ENCODE measurements at places on chromosomes 7 and 10.

DNA sequence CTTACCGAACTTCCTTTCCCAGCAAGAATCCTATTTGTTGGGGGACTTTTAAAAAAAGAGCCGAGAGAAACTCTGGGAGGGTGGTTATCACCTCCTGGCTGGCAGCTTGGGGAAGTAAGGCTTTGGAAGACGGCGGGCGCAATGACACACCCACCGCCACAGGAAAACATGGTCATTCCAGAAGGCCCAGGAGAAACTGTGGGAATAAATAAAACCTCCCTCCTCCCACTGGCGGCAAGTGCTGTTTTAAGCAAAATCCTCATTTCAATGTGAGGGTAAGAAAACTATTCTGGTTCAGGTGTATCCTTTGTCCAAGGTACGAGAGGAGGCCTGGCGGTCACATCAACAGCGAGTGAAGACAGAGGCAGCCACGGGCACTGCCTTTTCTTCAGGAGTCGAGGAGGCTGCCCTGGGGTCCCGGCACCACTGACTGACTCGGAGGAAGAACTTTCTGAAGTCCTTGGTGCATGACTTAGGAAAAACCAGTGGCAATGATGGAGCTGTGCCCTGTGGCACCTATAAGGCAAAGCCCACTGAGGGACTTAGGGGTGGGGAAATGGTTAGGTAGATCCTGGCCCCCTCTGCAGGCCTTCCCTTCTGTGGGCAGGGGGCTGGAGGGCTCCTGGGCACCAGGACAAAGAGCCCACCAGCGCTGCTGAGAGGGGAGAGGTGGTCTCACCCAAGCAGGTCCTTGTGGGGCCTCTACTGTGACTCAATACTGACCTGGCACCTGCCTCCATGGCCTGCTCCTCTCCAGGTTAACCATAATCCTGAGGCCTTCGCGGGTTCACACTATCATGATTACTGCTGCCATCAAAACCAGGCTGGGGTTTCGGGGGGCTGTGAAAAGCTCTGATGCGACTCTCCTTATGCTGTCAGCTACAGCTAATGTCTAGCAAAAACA, 21.4 kb downstream of the DNAJB12 start:
- DNase-seq = no peak

GRCh38 chr10:20713420-20713819, 183.7 kb downstream of the NEBL start:
- no peak for DNase-seq

- DNase-seq = no peak
Observed at GRCh38 chr10:43078175-43078985, 1.5 kb downstream of the RET start.

DNA sequence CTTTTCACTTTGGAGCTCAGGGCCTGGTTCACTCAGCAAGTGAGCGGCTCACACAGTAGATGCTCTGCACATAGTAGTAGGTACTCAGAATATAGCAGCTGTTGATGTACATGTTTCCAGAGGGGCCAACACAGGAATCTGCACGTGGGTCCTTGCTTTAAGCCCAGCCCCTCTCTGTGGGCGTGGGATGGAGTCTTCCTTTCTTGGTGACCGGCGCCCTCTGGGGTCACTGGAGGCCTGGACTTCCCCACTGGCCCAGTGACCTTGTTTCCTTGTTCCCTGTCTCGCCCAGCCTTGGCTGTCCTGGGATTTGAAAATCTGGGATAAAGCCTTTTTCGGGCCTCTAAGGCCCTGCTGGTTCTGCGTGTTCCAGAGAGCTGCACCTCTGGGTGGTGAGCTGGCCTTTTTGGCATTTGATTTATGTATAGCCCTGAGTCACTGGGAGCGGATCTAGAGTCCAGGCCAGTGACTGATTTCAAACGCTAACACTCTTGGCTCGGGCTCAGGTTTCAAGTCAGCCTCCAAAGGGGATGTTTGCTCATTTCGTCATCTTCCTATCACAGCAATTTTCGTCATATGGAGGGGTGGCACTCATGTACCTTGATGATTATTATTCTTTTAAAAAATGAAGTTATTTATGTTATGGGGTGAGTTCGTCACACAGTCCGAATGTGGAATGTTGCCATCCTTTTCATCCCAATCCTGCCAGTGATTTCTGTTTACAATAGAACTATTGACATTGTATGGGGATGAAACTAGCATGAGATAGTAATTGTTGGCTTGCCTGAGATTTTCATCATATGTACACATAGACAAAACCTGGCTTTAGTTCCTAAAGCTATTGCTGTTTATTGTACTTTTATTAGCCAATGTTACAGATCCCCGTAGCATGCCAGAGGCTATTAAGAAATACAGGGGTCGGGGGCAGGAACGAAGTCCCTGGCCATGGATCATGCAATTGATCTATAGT, 65.5 kb downstream of the CUX1 start:
- peak; percentile 100 for DNase-seq

GRCh38 chr10:32381165-32381564, 34.2 kb upstream of the EPC1 start:
- DNase-seq = no peak

DNA sequence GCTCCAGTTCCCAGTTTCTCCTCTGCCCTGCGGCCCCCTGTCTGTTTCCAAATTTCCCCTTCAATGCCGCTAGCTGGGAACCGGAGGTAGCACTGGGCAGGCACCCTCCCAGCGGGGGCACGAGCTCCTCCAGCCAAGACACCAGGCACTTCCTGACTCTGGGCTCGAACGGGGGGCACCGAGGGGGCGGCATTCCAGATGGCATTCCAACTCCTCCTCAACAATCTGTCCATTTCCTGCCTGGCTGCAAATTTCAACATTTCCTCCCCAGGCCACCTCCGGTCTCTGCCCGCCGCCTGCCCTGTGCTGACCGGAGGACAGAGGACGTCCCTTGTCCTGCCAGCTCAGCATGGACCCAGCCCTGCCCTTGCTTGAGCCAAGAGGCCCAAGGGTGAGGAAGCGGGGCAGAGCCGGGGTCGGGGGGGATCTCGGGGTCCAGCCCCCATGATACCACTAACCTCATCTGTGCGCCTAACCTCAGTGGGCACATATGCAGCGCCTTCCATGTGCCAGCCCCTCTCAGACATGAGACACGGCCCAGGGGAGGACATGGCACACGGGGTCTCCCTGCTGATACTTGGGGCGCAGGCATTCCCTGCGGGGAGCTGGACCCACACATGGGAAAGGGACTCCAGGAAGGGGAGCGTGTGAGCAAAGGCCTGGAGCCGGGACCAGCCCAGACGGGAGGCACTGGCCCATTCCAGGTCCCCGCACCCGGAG, 58.0 kb downstream of the PDGFA start:
- DNase-seq = peak; percentile 25

GRCh38 chr7:1622441-1622840, 47.6 kb upstream of the ELFN1 start:
- DNase-seq = no peak

GRCh38 chr10:114821915-114822443, 399 bp downstream of the FHIP2A start:
- peak; percentile 35 for DNase-seq

GRCh38 chr10:25974897-25975459, 40.9 kb downstream of the MYO3A start:
- DNase-seq = no peak

- DNase-seq = no peak
Observed at GRCh38 chr10:114431414-114432135, 27.3 kb upstream of the AFAP1L2 start.

GRCh38 chr7:30920021-30920583, 8.4 kb downstream of the AQP1 start:
- no peak for DNase-seq

- DNase-seq = peak; percentile 74
Observed at GRCh38 chr7:128742206-128742605, 3.0 kb downstream of the CALU start.

GRCh38 chr7:77335581-77335980, 80.6 kb downstream of the GSAP start:
- DNase-seq = no peak

DNA sequence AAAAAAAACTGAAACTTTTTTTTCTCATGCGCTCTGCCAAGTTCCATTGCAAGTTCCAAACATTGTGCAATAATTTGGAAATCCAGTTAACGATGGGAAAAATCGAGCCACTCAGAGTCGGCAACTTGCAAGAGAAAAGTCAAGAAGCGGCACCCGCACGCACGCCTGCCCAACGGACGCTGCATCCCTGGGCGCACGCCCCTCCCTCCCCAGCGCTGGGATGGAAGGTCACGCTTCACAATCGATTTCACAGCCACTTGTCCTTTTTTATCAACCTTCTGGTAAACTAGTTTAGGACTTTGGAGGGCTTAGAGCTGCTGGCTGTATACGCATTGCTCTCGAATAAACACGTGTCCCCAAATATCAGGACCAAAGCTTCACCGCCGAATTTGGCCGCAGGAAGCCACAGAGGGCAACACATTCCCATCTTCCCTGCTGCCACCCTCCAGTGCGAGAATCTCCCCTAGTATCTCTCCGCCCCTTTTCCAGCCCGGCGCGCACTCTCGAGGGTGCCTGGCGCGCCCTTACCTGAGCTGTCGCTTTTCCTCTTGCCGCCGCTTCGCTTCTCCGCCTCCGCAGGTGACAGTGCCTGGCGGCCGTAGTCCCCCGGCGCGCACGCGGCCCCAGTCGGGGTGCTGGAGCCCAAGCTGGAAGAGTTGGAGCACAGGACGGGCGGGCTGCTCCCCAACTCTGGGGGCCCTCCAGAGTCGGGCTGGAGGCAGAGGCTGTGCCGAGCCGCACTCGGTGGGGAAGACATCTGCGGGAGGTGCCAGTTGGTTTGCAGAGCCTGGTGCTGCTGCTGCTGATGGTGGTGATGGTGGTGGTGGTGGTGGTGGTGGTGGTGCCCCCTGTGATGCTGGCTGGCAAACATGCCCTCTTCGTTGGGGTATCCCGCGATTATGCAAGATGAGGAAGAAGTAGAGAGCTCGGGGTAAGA, 857 bp downstream of the MEOX2 start:
- DNase-seq = peak; percentile 58

DNA sequence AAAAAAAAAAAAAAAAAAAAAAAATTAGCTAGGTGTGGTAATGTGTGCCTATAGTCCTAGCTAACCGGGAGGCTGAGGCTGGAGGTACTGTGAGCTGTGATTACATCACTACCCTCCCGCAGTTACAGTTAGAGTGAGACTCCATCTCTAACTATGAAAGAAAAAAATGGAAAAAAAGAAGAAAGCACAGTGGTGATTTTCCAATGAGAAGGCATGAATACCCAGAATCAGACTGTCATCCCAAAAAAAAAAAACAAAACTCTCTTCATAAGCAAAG, 269.9 kb upstream of the MKLN1 start:
- peak; percentile 50 for DNase-seq

DNA sequence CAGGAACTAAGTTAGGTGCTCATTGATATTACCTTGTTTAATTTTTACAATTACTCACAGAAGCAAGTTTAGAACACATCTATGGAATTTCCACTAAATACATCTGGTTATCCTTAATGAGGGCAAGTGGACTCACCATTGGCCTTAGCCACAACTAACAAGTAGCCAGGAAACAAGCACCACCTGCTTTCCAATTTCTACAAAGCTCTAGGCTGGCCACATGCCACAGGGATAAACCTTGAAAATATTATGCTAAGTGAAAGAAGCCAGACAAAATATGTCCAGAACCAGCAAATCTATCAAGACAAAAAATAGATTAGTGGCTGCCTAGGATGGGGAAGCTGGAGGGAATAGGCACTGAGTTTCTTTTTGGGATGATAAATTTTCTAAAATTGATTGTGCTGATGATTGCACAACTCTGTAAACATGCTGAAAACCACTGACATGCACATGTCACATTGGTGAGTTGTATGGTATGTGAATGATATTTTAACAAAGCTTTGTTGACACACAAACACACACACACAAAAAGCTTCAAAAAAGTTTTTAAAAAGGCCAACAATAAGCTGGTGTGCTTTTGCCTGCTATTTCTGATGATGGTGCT, 179.4 kb downstream of the CPEB3 start:
- DNase-seq = no peak

DNA sequence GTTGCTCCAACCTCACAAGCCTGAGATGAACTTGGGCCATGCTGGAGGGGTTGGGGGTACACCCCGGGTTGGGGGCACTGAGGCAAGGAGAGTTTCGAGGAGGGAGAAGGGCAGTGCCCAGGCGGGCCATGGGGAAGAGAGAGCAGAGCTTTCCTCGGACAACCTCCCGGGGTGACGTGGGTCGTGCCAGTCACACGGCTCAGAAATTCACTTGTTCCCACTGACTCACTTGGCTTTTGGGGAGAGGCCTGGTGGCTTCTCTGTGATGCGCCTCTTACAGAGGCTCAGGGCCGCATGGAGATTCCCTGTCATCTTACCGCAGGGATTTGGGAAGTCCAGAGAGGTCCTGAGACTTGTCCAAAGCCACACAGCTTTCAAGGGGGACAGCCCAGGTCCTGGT, 2.9 kb downstream of the LAT2 start:
- DNase-seq = no peak

DNA sequence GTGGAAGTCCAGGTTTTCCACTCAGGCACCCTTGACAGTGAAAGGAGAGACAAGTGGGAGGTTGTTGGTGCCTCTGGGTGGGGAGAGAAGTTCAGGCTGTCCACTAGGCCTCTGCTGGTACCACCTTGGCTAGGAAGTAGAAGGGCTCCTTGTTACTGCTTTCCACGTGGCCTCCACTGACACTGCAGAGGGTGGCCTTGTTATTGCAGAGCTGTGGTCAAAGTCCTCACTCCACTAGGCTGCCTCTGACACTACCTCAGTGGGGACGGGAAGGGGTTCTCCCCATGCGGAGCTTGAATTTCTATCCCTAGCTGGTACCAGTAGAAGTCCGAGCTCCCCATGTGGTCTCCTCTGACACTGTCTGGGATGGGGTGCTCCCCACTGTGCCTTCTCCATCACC, 14.9 kb upstream of the STOX1 start:
- DNase-seq = no peak

DNA sequence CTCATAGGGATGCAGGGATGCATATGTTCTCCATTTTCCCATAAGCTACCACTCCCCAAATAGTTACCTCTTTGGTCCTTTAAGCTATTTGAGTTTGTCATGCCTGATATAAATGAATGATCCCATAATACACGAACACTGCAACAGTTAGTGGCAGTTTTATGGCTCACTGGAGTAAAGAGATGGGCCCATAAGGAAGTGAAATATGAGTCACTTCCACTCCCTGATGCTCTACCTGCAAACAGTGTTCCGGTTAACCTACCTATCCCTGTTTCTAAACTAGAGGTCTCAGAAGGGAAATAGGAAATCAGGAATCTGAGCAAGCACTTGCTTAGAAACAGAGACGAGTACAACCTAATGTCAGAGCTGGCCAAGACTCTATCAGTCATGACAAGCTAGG, 71.7 kb downstream of the CALD1 start:
- DNase-seq = no peak

GRCh38 chr7:122588621-122589020, 110.3 kb downstream of the RNF133 start:
- DNase-seq = peak; percentile 5

- peak; percentile 49 for DNase-seq
Observed at GRCh38 chr10:3805791-3806461, 20.9 kb upstream of the KLF6 start.

- no peak for DNase-seq
Observed at GRCh38 chr10:123241391-123242141, 87.4 kb downstream of the BUB3 start.

DNA sequence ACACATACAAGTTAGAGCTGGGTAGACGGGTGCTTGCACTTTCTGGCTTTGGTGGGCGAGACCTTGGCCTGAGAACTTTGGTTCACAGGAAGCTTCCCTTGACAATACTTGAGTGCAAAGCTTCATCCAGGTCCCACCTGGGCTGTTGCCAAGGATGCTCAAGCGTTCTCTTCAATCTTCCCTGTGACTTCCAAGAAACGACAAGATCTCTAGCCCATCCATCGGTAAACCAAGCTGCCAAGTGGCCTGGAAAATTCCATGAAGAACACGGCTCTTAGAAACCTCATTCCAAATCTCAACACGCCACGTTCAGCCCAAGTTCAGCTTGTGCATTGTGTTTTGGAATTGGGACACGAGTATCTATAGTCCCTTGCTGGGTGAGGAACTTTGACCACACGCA, 84.7 kb downstream of the CHST15 start:
- no peak for DNase-seq

Measured in amniotic epithelial cell (primary cell).